ENCODE measurements at places on chromosomes 2 and 18. TPM values are rescaled to one million over a fixed set of nuclear protein-coding genes. Genes with fewer than 3 reads are reported as not detected.

Gene VWA3B
- not detected for total RNA-seq

Gene MARCHF7
- 134 TPM for total RNA-seq

Gene GPR39
- total RNA-seq: 39.9 TPM

Gene IMPA2
- 10.0 TPM for total RNA-seq

Gene PJVK
- not detected for total RNA-seq

Gene ZNF512
- total RNA-seq: 19.8 TPM

Gene VWC2L
- total RNA-seq: not detected

Gene CYP26B1
- total RNA-seq: 3.5 TPM

Gene DRC1
- total RNA-seq: 0.24 TPM

Gene RAD51AP2
- total RNA-seq: not detected

Gene ANKRD30B
- 0.59 TPM for total RNA-seq

Gene FBXO48
- 0.98 TPM for total RNA-seq
